ENCODE measurements at places on chromosomes 1 and 21. TPM values are rescaled to one million over a fixed set of nuclear protein-coding genes. Genes with fewer than 3 reads are reported as not detected.

The OR10X1 gene
- not detected for total RNA-seq

The SELENBP1 gene
- total RNA-seq: not detected

The MTARC1 gene
- 5.2 TPM for total RNA-seq

The LAX1 gene
- not detected for total RNA-seq

The SELP gene
- not detected for total RNA-seq

Measured in Caki2 (cell line).